ENCODE measurements at places on chromosomes 7 and 10.

- no peak for DNase-seq
Measured at GRCh38 chr7:3973264-3973663, 672.2 kb downstream of the SDK1 start.

- DNase-seq: no peak
Measured at GRCh38 chr10:92478536-92478935, 95.4 kb downstream of the IDE start.

DNA sequence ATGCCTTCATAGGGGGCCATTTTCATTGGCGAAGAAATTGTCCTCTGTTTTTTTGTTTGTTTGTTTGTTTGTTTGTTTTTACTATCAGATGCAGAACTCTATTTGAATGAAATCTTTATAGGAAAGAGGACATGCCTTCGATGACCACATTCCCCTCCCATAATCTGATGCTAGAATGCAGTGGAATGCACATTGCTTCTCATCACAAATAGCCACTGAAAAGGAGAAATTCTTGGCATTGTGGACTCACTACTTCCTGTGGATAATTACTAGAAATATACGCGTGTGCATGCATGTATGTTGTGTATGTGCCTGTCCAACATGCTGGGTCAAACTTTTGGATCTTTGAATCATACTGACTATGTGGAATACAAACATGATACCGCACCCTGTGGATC, 70.5 kb upstream of the SFMBT2 start:
- DNase-seq: no peak

DNA sequence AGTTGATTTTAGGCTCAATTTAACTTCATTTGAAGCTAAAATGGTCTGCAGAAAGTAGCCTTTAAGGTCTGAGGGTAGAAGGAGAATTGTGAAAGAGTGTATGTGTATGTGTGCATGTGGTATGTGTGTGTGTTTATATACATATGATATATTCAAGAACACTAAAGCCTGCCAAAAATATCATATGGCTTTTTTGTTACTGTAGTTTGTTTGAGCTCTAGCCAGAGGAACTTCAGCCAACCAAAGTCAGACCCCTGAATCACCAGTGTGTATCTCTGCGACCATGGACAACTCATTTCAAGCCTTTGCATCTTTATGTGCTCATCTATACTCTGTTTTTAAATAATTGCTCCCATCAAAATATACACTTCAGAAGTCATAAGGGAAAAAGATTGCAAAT, 58.4 kb upstream of the HDAC9 start:
- DNase-seq: no peak

- DNase-seq: no peak
Measured at GRCh38 chr10:124562425-124563060, 100.9 kb downstream of the LHPP start.

- DNase-seq: no peak
Measured at GRCh38 chr10:94376865-94377264, 14.1 kb upstream of the NOC3L start.

GRCh38 chr10:25328361-25328760, 153.6 kb downstream of the GPR158 start:
- no peak for DNase-seq

DNA sequence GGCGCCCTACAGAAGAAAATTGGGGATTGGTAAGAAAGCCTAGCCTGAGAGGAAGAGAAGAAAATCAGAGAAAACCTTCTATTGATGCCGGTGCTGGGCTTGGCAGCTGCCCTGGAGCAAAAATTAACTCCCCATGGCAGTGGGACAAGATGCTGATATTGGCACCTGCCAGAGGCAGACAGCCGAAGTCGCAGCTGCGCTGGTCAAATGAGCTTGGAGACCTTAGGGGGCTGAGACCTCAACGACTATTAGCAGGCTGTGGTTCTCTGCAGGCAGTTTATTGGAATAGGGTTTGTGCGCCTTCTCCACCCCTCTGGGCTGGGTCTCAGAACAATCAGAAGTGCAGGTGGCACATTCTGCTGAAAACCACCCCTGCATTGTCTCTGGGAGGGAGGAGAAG, 213.7 kb downstream of the GFRA1 start:
- DNase-seq: no peak

DNA sequence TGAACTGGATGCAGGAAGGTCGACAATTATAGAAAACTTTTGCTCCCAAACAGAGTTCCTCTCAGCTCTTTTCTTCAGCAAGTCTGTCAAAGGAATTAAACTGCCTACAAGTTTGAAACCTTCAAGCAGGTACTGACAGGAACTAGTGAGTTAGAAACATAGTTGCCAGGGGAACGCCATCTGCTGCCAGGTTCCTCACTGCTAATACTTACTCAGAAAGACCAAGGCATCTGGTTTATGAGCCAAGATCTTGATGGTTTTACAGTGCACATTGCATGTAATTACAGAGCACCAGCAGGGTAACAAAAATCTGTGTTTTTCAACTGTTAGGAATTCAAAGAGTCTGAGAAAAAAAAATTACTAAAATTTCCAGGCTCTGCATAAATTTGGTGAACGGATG, 300.0 kb upstream of the NRG3 start:
- DNase-seq: no peak

GRCh38 chr7:75850235-75850634, 28.6 kb upstream of the RHBDD2 start:
- no peak for DNase-seq

- no peak for DNase-seq
Measured at GRCh38 chr7:122257056-122257455, 47.5 kb downstream of the FEZF1 start.

GRCh38 chr10:77946084-77946483, 19.5 kb upstream of the DLG5 start:
- DNase-seq: no peak

- no peak for DNase-seq
Measured at GRCh38 chr10:132973903-132974241, 31.5 kb upstream of the CFAP46 start.

- DNase-seq: no peak
Measured at GRCh38 chr10:90319188-90319914, 538.5 kb downstream of the HTR7 start.

- no peak for DNase-seq
Measured at GRCh38 chr7:14899030-14899429, 3.5 kb downstream of the DGKB start.

DNA sequence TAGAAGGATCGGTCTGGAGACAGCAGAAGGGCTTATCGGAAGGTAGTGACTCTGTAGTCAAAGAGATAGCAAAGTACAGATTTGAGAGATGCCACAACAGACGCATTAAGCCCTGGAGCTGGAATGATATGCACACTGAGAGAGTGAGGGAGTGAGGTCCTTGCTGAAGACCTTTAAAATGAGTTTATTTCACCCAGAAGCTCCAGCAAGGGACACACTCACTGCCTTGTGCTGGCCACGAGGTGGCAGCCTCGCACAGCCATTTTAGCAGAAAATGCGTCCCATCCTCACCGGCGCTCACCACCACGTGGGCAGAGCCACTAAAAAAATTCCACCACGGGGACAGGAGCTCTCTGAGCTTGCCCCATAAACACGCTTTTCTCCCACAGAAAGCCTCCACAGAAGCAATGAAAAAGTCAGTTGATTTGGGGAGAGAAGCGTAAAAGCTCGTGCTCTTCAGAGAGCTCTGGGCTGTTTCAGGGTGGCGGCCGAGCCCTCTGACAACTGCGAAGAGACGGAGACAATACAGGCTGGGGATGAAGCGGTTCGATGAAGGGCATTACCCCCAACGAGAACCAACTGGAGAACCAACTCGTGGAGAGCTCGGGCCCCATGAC, 163.0 kb upstream of the KLF14 start:
- DNase-seq: peak; percentile 65

DNA sequence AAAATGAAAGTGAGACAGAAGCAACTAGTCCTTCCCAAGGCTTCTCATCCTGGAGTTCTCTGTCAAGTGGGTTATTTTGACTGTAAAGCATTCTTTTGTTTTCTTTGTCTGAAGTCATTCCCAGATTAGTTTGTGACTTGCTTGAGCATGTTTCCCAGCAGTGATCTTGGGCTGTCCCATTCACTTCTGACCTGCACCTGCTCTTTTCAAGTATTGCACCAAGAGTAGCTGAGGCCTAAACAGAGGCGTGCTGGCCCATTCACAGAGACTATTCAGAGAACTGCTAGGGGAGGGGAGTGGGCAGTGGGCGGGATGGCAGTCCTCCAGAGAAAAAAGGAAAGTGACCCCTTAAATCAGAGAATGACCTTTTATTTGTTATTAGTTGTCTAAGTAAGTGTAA, 61.3 kb downstream of the CACNA2D1 start:
- DNase-seq: no peak

GRCh38 chr10:109773288-109774120, 149.8 kb downstream of the XPNPEP1 start:
- no peak for DNase-seq

GRCh38 chr7:70292716-70293115, 694.4 kb downstream of the AUTS2 start:
- DNase-seq: no peak

- no peak for DNase-seq
Measured at GRCh38 chr7:42479816-42480633, 243.0 kb upstream of the GLI3 start.

DNA sequence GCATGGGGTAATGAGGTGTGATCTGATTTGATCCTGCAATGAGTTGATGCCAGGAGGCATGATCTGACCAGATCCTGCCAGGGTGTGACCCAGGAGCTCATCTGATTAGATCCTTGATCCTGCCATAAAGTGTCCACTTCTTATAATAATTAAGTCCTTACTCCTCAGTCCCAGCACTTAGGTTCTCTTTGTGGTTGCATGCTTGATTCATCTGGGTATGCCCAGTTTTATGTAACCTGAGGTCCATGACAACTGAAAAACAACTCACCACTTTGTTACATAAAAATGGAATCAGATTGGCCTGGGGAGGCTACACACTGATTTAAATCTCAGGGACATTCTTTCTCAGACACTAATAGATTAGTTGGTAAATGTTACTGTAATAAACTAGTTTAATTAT, 19.1 kb downstream of the ACADSB start:
- DNase-seq: no peak

GRCh38 chr10:118712930-118713634, 41.7 kb downstream of the CACUL1 start:
- no peak for DNase-seq

- no peak for DNase-seq
Measured at GRCh38 chr10:46106410-46107255, 60.6 kb upstream of the MSMB start.

- no peak for DNase-seq
Measured at GRCh38 chr7:133359449-133359848, 106.6 kb downstream of the EXOC4 start.

GRCh38 chr7:37145682-37146081, 303.0 kb downstream of the ELMO1 start:
- no peak for DNase-seq

DNA sequence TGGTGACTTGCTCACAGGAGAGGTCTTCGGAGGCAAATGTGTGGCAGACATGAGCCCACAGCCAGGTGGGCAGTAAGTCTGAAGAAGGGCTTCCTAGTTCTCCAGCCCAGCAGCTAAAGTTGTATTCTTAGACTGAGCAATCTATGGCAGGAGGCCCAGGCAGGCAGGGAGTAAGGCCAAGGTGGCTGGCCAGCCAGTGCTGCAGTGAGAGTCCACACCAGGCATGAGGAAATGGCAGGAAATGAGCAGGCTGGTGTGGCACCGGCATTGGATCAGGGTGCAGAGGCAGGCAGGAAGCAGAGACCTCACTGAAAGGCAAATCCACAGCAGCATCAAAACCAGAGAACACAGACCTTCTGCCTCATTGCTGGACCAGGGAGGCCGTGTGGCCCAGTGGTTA, 84.6 kb upstream of the PDE1C start:
- no peak for DNase-seq

DNA sequence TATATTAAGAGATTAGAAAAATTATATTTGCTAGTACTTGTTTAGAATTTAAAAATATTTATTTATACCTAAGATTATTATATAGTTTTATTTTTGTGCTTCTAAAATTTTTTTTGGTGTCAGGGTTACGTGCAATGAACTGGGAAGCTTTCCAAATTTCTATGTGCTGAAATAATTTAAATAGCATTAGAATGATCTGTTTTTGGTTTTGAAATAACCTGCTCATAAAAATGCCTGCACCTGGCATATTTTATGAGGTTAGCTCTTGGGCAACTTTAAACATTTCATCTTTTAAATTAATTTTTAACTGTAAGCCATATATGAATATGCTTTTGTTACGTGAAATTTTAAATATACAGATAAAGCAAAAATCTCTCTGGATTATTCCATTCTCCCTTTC, 482.5 kb downstream of the GLRX3 start:
- no peak for DNase-seq

- no peak for DNase-seq
Measured at GRCh38 chr7:92547579-92547978, 19.0 kb downstream of the RBM48 start.

- DNase-seq: no peak
Measured at GRCh38 chr7:132485600-132486273, 90.5 kb downstream of the PLXNA4 start.

DNA sequence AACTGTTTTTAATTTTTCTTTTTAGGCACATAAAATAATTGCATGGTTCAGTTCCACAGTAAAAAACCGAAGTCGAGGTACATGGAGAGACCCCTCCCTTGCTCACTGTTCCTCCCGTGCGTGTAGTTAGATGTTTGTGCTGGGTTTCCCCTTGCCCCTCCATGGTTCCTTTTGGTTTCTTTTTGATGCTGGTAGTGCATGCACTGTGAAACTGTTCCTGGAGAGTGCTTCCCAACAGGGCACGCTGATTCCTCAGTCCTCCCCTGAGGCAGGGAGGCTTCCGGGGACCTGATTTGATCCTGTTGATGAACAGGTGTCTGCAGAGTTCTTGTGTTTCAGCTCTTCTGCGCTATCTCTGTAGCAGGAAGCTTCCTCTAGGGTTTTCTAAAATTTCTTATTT, 69.5 kb downstream of the ADCY1 start:
- DNase-seq: no peak

- DNase-seq: no peak
Measured at GRCh38 chr7:38507384-38507783, 123.8 kb downstream of the AMPH start.

- no peak for DNase-seq
Measured at GRCh38 chr7:27111751-27112277, 9.3 kb upstream of the HOXA2 start.

GRCh38 chr7:36545291-36545690, 155.6 kb downstream of the ANLN start:
- DNase-seq: no peak

DNA sequence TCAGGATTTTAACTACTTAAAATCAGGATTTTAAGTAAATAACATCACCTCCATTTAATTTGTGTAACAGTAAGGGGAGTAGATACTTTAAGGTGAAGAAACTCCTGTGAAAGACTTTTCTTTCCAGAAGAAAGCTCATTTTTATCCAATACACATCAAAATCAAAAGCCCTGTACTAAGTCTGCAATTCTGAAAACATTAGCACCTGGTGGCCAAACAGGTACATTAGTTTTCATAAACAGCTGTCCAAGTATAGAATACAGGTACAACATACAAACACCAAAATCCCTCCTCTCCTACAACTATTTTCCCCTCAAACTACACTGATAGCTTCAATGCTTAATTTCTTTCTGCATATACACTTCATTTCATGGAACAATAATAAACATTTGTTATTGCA, 22.9 kb downstream of the FAM3C start:
- DNase-seq: no peak
